ENCODE measurements at places on chromosomes 7 and 10.
A peak's percentile ranks its signal among the peaks of the same experiment; 100 is the strongest.

DNA sequence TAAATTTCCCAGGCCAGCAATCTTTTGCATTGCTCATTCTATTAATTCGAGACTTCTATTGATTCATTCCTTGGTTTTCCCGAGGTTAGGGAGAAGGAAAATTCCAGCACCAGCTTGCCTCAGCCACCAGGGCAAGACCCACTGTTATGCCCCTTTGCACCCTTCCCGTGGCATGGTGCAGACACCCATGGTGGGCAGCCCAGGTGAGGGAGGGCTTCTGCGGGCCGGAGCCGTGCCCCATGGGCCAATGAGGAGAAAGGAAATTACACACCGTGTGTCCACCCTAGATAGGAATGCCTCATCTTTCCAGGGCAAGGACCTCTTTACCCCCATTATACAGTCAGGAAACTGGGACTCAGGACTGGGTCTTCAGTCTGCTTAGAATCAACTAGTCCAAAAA lies 4.5 kb upstream of the GRID1 start:
- DNase-seq = no peak

GRCh38 chr10:61941202-61941681 lies 39.7 kb downstream of the ARID5B start:
- no peak for DNase-seq

- no peak for DNase-seq
These were observed 128.2 kb upstream of the CHST15 start for GRCh38 chr10:124221356-124222317.

GRCh38 chr10:60346661-60347060 lies 43.0 kb downstream of the ANK3 start:
- DNase-seq = no peak

DNA sequence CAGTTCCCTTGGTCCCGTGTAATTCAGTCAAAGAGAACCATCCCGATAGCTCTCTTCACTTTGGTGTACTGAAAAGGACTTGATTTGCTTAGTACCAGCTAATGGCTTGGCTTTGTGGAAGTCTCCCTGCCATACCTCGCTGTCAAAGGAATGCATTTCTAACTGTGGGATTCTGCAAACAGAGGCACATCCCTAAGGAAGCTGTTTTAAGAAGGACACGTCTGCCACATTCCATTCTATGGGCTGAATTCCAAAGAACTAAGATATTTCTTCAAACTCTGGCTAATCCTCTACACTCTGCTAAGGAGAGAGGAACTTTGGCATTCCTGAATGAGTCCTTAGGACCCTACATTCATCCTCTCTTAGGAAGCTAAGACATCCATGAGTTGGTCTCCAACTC lies 327.9 kb downstream of the SFMBT2 start:
- no peak for DNase-seq

GRCh38 chr10:92087750-92088395 lies 164.3 kb downstream of the BTAF1 start:
- DNase-seq = peak; percentile 70

GRCh38 chr10:131726967-131727366 lies 173.8 kb upstream of the PPP2R2D start:
- no peak for DNase-seq

DNA sequence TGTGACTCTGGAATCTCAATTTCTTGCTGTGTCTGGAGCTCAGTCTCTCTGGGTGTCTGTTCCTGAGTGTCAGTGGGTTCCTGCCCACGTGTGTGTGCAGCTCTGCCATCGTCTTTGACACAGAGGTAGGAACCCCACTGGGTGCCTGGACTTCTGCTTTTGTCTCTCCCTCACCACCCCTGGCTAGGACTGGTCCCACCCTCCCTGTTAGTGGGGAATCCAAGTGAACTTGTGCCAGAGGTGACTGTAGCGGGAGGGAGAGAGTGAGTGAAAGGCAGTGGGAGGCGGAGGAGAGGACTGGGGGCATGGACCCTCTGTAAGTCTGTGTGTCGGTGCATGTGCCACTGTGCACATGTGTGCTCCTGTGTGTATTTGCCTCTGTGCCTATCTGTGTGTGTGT lies 299.9 kb upstream of the ZMIZ1 start:
- no peak for DNase-seq

- DNase-seq = no peak
These were observed 134.3 kb downstream of the C10orf90 start for GRCh38 chr10:126536148-126536547.

DNA sequence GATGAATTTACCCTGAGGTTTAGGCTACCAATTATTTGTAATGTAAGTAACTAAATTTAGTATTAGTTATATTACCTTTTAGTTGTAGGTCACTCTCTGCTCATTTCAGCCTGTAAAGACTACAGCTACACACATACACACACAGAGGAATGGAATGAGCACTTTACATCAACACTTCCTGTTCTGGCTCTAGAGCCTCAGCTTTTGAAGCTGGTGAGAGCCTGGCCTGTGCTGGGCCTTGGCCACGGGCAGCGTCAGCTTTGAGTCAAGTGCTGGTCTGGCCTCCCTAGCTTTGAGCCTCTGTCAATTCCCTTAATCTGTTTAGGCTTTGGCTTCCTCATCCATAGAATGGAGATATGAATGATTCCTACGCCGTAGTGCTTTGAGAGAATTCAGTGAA lies 141.7 kb downstream of the EGFR start:
- no peak for DNase-seq

DNA sequence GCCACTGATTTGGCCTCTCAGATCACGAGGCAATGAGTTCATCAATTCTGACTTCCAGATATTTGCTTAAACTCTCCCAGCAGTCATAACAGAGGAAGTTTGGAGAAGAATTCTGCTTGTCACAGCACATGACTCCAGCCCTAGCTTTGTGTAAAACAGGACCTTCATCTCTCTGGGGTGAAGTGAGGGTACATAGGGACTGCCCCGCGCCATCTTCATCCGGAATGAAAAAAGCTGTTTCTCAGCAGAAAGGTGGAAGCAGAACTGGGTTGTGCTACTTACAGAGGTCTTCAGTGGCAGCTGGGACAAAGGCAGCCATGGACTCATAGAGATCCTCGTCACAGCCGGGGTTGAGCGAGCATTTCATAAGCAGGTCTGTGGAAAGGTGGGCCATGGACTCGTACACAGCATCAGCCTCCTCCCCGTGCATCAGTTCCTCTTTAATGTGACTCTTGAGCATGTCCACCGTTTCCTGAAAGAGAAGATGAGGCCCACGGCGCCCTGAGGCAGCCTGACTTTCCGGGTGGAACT lies 58.4 kb upstream of the TM9SF3 start:
- peak; percentile 33 for DNase-seq

GRCh38 chr10:58820386-58820785 lies 307.7 kb downstream of the BICC1 start:
- DNase-seq = no peak

- DNase-seq = no peak
These were observed 101.4 kb downstream of the ITGB8 start for GRCh38 chr7:20432071-20432470.

DNA sequence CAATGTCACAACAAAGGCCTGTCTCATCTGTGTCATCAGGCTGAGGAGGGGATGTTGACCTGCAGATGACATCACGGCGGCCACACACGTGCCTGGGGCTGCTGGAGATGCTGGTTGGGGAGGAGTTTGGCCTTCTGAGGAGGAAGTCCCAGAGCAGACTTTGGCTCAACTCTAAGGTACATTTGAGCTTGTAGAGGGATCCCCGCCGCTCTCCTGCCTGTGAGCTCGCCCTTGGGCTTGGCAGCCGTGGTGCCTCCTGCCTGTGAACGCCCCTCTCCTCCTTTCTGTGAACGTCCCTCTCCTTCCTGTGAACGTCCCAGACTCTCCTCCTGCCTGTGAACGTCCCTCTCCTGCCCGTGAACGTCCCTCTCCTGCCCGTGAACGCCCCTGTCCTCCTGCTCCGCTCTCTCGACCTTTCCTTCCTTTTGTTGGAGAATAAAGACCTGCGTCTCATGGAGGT lies 176.4 kb downstream of the DNAJB6 start:
- no peak for DNase-seq

GRCh38 chr7:66542528-66543269 lies 86.0 kb upstream of the KCTD7 start:
- DNase-seq = no peak

DNA sequence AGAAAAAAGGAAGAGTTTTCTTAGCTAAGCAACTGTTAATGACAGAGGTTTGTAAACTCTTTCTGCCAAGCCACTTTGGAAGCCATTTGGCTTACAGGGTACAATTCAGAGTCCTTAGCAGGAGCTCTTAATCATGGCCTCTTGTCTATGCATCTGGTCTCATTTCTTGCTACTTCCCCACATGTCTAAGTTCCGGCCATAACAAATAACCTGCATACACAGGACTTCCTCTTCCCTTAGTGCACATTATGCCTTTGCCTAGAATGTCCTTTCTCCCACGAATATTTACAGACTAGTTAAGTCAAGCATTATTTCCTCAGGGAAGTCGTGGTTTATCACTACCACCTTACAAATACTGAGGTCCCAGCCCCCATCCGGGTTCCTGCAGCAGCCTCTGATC lies 8.6 kb upstream of the UPF2 start:
- no peak for DNase-seq

DNA sequence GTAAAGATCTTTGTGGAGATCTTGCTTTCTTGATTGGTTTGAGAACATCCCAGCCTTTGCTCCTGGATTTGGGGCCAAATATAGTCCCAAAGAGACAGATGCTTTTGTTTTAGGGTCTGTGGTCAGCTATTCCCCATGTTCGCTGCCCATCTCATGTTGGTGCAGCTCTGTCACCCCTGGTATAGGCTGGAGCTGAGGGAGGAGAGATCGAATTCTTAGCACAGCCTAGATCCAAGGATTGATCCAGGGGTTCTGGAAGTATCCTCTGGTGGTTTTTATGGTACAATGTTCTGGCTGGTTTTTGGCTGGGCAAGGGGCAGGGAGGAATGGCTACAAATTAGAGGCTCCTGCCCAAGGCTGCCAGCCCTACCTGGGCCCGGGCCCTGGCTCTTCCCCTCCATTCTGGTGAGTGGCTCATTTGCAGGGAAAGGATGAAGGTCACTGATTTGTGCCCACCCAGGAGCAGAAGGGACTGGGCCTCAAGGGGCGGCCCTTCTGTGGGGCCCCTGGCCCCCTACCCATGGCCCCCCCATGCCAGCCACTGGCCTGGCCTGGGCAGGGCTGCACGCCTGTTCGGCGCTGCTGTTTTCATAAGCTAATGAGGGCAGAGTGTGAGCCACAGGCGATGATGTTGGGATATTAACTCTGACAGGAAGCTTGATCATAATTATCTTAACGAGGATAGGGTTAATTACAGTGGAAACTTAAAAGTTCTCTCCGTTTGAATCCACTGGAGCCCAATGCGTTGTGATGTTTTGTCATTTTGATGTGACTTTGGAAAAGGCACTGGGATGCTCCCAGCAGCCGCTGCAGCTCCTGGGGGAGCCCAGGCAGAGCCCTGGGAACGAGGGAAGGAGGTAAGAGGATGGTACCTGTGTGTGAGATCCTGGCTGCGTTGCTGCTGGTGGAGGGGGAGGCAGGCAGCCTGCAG lies 600.6 kb downstream of the LRMDA start:
- no peak for DNase-seq

DNA sequence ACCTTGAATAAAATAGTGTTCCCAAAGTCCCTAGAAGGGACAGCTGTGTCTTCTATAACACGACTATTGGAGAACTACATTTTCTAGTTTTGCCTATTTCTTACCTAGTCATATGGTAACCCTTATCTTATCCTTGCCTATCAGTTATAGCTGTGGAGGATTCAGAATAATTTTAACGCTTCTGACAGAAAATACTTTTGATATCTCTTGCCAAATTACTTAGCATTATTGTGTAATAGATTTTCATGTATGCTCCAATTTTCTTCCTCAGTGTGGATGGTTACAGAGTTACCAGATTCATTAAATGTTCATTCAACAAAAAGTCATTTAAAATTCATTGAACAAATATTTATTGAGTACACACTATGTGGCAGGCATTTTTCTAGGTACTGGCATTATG lies 34.6 kb upstream of the LSM8 start:
- no peak for DNase-seq

DNA sequence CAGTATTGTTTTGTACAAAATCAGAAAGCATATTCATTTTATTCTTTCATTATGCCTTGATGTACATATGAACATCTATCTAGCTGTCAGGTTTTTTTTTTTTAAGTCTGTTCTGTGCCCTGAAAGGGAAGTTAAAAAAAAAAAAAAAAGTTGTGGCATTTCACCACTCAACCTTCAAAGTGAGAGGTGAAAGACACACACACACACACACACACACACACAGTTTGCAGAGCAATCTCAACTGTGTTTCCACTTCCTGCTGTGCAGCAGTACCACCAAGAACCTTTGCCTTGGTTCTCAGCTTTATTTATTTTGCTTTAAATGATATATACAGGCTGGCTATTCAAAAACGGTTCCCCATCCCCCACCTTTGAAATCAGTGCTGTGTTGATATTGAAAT lies 955.6 kb downstream of the GATA3 start:
- DNase-seq = no peak

GRCh38 chr7:45881759-45882464 lies 6.4 kb upstream of the IGFBP1 start:
- DNase-seq = no peak

DNA sequence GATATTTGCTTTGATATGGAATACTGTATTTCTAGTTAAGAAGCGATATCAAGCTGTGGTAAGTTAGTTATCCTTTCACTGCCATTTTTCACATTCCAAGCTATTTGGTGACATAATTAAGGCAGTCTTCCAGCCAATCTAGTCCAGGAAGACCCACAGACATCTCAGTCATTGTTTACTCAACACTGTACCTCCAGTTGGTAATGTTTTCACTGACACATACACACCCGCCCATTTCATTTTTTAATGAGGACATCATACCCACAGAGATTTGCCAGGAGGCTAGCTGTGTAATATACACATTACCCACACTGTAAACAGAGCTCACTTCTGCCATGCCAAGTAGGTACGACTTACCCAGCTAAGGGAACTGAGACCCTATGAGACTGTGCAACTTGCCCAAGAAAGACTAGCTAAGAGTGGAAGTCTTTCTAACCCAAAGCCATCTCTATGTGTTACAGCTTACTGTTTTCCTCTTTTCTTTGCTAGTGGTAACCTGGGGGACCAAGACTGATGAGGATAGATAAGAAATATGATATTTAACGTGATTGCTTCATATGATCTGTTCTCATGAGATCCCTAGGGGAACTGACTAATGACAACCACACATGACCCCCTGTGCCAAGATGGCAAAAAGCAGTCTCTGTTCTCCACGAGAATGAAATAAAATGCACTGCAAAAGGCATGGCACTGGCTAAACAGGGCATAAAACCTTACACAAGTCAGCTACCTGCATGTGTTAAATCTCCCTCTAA lies 179.0 kb downstream of the DGKI start:
- DNase-seq = no peak
